ENCODE measurements at places on chromosomes 4 and X.

DNA sequence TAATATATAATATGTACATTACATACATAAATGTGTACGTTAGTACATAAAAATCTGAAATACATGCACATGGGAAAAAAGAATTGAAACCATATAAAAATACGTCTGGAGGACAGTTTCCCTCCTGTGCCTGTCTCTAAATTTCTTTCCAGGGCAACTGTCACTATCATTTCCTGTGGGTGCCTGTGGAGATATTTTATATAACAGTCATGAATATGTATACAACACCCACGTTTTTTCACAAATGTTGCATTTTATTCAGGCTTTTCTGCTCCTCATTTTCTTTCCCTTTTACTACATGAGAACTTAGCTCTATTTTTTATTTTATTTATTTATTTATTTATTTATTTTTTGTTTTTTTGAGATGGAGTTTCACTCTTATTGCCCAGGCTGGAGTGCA is 24.2 kb upstream of the GRPEL1 start:
- DNase-seq: no peak
- no peaks in the 10 kb centered on the region for H3K27me3 ChIP-seq
- no peaks in the 10 kb centered on the region for H3K4me1 ChIP-seq
- no peaks in the 10 kb centered on the region for H3K36me3 ChIP-seq
- no peak overlapping the region for H3K27ac ChIP-seq

DNA sequence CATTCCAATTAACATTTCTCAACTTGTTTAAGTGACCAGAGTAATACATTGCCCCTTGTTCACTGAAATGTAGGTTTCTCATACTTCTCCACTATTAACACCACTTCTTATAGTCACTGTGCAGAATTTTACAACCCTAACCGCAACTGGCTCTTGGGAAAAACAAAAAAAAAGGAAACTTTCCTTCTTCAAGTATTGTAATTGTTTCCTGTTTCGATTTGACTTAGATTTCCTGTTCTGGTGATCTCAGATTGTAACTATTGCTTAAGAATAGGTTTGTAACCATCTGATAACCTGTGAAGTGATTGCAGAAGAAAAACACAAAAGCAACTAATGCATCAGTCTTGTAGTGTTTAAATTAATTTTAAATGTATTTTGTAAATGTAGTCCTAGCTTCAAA is 594.7 kb upstream of the GALNT7 start:
- H3K4me3 ChIP-seq: no peak overlapping the region
- H3K36me3 ChIP-seq: no peaks in the 10 kb centered on the region
- no peaks in the 10 kb centered on the region for H3K4me1 ChIP-seq
- DNase-seq: no peak
- no peak overlapping the region for H3K27ac ChIP-seq

GRCh38 chr4:188658958-188659522 is 519.8 kb downstream of the TRIML1 start:
- H3K27ac ChIP-seq: no peak overlapping the region
- DNase-seq: no peak

DNA sequence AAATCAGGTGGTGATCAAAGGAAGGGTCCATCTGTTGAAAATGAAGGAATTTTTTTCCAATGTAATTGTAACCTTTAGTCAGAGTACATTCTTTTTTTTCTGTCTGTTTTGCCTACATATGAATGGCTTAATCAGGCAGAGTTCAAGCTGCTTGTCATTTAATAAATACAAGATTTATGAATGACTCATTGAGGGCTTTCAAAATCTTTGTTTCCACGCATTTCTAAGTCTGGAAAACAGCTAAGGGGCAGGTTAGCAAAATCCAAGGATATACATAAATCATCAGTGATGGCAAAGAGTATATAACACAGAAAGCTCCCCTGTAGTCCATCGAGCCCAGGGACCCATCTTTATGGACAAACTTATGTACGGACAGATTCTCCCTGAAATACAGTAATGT is 1.8 kb downstream of the CA5B start:
- no peak overlapping the region for H3K4me3 ChIP-seq
- no peak for DNase-seq
- no peaks in the 10 kb centered on the region for H3K4me1 ChIP-seq
- H3K27me3 ChIP-seq: no peaks in the 10 kb centered on the region
- H3K27ac ChIP-seq: no peak overlapping the region
- H3K36me3 ChIP-seq: peaks cover 8% of the 10 kb centered on the region

- no peak overlapping the region for H3K27ac ChIP-seq
- no peak for DNase-seq
- H3K36me3 ChIP-seq: no peaks in the 10 kb centered on the region
Measured at GRCh38 chrX:106862972-106863688, 40.0 kb downstream of the RIPPLY1 start.

- peaks cover 6% of the 10 kb centered on the region for H3K36me3 ChIP-seq
- H3K27me3 ChIP-seq: no peaks in the 10 kb centered on the region
- no peak overlapping the region for H3K27ac ChIP-seq
- H3K4me1 ChIP-seq: peaks cover 7% of the 10 kb centered on the region
- no peak for DNase-seq
Measured at GRCh38 chr4:158134222-158134621, 38.6 kb downstream of the GASK1B start.

DNA sequence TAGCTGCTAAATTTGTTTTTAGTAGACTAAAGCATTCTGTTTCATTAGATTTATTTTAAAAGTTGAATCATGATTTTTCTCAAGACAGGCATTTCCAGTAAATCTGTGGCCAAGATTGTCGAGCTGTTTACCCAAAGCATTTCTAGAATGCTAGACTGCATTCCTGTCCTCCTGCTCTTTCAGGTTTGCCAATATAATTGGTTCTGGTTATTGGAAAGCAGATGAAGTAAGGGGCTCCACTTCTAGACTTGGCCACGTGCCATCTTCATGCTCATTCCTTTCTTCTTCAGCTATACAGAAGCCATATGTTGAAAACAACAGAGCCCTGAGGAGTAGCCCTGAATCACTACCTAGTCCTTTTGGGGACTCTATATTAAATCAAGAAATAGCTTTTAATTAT is 62.5 kb downstream of the PGRMC2 start:
- no peak for DNase-seq
- H3K36me3 ChIP-seq: no peaks in the 10 kb centered on the region
- H3K4me1 ChIP-seq: peaks cover 8% of the 10 kb centered on the region

- H3K4me1 ChIP-seq: no peaks in the 10 kb centered on the region
- peaks cover 14% of the 10 kb centered on the region for H3K36me3 ChIP-seq
- no peaks in the 10 kb centered on the region for H3K27me3 ChIP-seq
- no peak overlapping the region for H3K27ac ChIP-seq
Measured at GRCh38 chr4:79964400-79965211, 108.4 kb downstream of the ANTXR2 start.

DNA sequence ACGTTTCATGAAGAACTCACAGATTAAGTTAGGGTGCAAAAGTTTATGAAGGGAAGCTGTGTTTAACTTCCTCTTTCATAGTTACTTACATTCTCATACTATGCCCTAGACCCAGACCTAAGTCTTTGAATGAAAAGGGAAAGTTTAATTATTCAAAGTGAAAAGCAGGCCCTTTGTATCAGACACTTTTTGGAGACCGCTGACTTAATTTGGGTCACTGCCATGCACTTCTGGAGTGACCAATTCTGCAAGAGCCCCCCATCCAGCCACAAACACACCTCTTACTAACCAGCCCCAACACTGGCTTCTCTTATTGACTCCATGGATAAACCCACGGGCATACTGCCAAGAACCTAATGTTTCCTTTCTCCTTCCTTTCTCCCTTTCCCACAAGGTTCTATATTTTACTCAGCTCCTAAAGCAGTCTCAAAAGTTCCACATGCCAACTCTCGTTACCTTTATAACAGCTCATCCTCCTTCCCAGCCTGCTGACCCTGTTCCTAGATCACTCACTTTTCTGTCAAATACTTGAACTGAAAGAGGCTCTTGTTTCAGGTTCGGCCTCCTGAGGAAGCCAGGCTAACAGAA is 34.5 kb downstream of the ABCE1 start:
- H3K4me3 ChIP-seq: no peak overlapping the region
- no peak overlapping the region for H3K27ac ChIP-seq
- peaks cover 7% of the 10 kb centered on the region for H3K36me3 ChIP-seq

All from tibial artery (tissue), 4 donors.